Vagina (tissue), 2 donors: ENCODE measurements at places on chromosomes 11 and 22. TPM values are rescaled to one million over a fixed set of nuclear protein-coding genes. Genes with fewer than 3 reads are reported as not detected.

DNA sequence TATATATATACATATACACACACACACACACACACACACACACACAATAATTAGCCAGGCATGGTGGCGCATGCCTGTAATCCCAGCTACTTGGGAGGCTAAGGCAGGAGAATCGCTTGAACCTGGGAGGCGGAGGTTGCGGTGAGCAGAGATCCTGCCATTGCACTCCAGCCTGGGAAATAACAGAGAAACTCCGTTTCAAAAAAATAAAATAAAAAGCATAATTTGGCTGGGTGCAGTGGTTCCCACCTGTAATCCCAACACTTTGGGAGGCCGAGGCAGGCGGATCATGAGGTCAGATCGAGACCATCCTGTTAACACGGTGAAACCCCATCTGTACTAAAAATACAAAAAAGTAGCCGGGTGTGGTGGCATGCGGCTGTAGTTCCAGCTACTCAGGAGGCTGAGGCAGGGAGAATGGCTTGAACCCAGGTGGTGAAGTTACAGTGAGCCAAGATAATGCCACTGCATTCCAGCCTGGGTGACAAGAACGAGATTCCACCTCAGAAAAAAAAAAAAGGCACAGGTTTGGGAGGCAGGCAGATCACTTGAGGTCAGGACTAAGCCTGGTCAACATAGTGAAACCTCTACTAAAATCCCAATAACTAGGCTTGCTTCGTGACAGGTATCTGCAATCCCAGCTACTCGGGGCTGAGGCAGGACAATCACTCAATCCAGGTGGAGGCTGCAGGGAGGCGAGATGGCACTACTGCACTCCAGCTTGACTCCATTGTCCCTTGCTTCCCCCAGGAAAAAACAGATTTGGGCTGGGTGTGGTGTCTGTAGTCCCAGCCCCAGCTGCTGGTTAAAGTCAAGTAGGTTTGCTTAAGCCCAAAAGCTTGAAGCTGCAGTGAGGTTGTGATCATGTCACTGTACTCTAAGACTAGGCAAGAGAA, 11.8 kb upstream of the WDR74 start:
- DNase-seq, result no peak

GRCh38 chr11:69306821-69307220, 12.9 kb downstream of the MYEOV start:
- no peak for DNase-seq

DNA sequence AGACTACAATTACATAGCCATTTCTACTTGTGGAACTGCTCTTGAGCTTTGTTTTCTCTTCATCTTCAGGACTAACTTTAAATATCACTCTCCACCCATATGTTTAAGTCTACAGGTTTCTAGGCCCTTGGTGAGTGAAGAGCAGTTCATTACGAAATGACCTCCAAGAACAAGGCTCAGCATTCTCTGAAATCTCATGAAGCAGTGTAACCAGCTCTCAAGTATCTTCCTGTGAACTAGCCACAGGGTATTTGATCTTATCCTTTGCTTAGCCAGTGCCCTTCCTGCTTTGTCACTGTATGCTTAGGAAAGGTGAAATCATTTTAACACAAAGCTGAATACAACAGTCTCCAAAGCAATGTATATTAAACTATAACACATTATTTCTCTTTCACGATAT, 20.4 kb upstream of the LYVE1 start:
- no peak for DNase-seq

GRCh38 chr11:120571476-120571875, 59.9 kb downstream of the GRIK4 start:
- DNase-seq, result no peak

DNA sequence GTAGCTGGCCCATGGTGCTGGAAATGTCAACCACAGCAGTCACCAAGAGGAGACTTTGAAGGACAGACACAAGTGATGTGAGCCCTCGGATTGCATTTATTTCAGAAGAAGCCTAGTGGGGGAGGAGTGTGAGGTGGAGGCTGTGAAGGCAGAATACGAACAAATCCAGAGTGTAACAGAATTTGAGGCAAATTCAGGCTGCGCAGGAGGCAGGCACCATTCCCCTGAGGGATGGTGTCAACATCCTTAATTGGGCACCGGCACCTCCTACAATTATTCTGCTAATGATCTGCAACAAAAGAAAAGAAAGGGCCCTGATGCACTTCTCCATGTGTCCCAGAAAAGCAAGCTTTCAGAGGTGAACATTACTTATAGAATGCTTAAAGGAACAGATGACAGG, 32.2 kb downstream of the CWC15 start:
- no peak for DNase-seq

DNA sequence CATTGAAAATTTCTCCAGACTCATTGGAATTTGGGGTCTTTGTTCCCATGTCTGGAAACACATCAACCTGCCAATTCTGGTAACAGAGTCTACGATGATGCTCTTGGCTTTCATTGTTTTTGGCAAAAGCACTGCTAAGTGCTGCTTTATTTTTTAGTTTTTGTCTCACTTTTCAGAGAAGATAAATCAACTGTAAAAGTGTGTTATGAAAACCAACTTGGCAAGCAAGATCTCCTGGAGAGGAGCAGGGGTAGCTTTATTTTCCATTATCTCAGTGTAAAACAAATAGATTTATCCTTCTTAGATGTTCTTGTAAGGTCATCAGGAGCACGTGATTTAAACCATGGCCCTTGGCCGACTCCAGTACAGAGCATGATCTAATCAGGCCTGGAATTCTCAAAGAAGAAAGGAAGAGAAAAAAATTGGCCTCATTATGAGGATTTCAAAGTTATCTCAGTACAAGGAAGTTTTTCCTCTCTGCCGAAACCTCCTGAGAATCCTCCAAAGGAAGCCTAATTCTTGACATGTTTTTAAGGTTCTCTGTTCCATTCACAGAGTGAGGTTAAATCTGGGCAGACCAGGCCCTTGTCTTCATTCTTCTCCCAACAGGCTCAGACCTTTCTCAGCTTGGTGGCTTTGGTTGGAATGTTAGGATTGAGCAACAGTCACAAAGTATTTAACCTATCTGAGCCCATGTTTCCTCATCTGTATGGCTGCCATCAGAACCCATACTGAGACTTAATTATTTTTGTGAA, 16.4 kb upstream of the PAMR1 start:
- peak; percentile 87 for DNase-seq

DNA sequence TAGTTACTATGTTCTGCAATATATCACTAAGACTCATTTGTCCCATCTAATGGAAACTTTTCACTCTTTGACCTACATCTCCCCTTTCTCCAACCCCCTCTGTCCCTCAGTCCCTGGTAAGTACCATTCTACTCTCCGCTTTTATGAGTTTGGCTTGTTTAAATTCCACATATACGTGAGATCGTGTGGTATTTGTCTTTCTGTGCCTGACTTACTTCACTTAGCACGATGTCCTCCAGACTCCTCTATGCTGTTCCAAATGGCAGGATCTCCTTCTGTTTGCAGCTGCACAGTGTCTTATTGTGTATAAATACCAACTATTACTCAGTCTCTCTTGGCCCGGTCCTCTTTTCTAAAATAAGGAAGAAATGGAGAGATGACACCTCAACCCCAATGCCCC, 205.4 kb upstream of the NTM start:
- no peak for DNase-seq

DNA sequence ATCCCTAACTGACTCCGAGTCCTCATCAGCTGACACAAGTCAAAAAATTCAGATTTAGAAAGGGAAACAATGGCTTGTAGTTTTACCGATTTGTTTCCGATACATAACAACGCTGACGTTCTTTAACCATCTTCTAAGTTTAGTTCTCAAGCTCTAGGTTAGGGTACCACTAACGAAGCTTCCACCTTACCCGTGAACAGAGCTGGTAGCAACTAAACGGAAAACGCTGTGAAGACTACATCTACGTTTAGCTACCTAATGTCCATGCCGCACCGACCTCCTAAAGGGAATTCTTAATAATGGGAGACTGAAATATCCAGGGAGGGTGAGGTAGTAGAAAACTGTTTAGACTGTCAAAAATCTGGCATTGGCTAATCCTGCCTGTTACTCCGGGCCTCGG, 1.0 kb downstream of the NUP98 start:
- peak; percentile 69 for DNase-seq

DNA sequence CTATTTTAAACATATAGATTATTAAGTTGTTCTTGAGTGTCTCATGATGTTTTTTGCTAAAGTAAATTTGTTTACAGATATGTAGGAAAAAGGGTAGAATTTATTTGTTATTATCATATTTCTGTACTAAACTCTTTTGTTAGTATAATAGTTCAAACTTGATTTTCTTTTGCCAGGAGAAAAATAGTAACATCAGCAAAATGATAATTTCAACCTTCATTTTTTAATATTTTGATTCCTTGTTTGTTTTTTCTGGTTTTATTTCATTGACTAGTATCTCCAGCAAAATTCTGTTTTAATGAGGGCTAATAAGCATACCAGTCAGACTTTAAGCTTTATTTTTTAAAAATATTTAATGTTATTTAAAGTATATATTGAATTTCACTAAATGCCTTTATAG, 4.0 kb downstream of the OR1S1 start:
- no peak for DNase-seq

DNA sequence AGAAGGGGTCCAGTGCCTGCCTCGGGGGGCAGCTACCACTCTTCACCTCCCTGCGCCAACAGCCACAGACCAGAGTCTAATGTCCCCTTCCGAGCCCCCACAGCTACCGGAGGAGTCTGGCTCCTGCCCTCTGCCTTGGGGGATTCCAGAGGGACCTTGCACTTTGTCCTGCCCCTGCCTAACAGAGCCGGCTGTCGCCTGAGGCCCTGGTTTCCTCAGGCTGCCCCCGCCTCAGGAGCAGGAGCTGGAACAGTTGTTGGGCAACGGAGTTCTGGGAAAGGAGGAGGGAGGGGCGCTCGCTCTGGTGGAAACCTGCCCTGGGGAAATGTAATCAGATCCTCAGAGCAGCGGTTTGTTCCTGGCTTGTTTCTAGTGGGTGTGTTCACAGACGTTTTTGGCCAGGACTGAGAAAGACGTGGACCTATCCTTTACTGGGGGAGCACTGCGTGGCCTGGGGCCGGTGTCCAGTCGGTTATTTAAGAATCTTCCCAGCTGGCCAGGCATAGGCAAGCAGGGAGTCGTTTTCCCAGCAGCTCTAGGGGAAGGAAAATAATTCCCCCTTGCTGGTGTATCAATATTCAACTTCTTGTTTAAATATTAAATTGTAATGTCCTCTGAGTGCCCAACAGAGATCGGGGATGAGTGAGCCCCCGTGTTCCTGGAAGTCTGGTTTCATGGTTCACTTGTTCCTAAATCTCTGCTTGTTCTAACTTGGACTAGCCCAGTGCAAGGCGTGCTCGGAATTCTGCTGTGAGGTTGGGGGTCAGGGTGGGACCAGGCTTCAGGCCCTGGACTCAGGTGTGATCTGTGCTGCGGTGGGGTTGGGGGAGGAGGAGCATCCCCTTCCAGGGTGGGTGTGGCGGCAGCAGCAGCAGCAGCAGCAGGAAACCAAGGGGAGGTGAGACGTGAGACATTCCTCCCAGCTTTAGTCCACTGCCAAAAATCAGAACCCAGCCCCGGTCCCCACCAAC, 32.1 kb downstream of the A4GALT start:
- no peak for DNase-seq

GRCh38 chr11:133966921-133967598, 10.3 kb upstream of the IGSF9B start:
- DNase-seq, result no peak

DNA sequence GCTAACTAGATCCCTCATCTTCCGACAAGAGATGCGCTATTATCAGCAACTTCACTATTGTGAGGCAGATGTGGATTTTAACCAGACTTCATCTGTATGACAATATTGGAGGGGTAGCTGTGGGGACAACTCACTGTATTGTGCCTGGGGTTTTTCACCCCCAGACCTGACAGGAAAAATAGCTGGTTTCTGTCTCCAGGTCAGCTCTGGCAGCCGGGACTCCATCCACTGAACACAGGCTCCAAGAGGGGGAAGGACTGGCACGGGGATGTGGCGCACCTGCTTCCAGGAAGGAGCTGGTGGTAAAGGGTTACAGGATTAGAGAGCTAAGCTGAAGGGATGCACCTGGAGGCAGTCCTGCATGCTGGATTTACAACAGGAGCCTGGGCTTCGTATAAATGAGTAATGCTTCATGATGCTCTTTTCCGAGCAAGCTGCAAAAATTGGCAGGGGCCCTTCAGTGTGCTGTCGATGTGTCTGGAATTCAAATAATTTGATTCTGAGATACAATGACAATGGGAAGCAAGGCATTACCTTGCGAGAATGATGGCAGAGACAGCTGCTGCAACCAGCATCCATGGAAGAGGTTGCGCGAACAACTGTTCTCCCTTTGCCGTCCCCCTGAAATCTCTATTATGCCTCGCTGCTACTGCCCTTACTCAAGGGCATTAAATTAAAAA, 49.5 kb downstream of the LMO2 start:
- DNase-seq, result no peak

- DNase-seq, result no peak
Measured at GRCh38 chr11:76669901-76670484, 554 bp downstream of the LRRC32 start.

DNA sequence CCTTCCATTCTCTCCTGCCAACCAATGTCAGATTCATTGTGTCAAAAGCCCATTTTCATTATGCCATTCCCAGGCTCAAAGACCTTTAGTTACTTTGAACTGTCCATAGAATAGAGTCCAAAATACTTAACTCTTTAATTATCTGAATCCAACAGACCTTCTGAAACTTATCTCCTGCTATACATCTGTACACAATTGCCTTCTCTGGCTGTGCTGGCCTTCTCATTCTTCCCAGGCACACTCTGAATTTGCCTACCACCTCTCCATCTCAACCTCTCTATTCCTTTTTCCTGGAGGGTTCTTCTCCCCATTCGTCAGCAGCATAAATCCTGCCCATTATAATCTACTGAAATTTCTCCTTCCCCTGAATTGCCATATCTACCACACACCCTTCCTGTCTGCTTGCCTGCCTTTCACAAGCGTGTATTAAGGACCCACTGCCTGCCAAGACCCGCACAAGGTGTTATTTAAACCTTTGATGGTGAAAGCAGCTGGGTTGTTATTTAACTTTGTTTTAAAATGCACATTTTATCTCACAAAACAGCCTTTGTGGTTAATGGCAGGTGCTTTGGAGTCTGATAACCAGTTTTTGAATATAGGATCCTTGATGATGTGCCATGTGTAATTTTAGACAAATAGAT, 125.9 kb downstream of the CCDC81 start:
- DNase-seq, result no peak

The CHRM1 gene
- total RNA-seq, result not detected

The OR4A16 gene
- total RNA-seq, result not detected

The OR52B6 gene
- not detected for total RNA-seq

The GGT1 gene
- 4.9 TPM for total RNA-seq

The MOV10L1 gene
- 0.98 TPM for total RNA-seq
